Epithelial cell of proximal tubule (primary cell): ENCODE measurements at places on chromosomes 7 and 10. TPM values are rescaled to one million over a fixed set of nuclear protein-coding genes. Genes with fewer than 3 reads are reported as not detected.
A peak's percentile ranks its signal among the peaks of the same experiment; 100 is the strongest.

- no peak for DNase-seq
These were observed 8.8 kb downstream of the INPP5F start for GRCh38 chr10:119734396-119735332.

DNA sequence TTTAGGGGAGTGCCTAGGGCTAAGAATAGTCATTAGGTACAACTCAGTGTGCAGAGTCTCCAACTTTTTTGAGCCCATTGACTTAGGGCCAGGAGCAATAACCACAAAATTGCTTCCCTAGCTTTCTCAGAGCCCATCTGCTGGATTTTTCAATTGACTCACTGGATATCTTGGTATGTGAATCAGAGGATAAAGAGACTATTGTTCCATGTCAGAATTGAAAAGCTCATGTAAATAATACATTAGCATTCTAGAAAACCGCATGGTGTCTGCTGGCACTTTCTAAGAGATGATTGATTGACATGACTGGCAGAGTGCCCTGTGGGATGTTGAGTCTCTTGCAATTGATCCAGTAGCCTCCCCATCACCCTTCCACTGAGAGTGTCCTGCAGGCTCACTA is 246.2 kb downstream of the CCDC7 start:
- DNase-seq: peak; percentile 77

NT5C2 gene
- total RNA-seq: 37.0 and 41.0 TPM in 2 replicates

- DNase-seq: no peak
These were observed 121.9 kb downstream of the RALA start for GRCh38 chr7:39745320-39745719.

SND1 gene
- 122 and 137 TPM in 2 replicates for total RNA-seq

HHEX gene
- total RNA-seq: 2.2 and 4.5 TPM in 2 replicates

DNA sequence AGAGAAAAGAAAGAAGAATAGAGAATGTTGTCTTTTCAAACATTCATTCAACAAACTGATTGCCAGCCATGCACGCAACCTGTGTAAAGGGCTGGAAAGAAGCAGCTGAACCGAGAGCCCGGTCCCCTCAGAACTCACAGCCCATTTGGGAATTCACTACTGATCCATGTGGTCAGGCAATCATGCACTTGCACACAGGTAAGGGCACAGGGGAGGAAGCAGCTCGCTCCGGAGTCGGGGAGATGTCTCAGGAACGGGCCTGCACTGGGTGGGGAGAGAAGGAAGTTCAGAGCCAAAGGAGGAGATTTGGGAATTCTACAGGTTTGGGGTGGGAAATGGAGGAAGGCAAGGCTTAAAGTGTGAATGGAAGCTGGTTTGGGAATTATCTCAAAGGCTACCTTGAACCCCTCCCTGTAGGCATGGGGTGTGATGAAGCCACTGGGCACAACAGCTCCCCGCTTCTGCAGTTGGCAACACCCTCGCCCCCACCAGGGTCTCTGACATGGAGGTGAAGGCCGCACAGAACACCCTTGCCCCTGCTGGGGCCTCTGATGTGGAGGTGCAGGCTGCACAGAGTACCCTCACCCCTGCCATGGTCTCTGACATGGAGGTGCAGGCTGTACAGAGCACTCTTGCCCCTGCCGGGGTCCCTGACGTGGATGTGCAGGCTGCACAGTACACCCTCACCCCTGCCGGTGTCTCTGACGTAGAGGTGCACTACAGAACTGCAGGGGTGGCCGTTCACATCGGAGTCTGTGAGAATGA is 194.4 kb upstream of the RNF32 start:
- no peak for DNase-seq

DNA sequence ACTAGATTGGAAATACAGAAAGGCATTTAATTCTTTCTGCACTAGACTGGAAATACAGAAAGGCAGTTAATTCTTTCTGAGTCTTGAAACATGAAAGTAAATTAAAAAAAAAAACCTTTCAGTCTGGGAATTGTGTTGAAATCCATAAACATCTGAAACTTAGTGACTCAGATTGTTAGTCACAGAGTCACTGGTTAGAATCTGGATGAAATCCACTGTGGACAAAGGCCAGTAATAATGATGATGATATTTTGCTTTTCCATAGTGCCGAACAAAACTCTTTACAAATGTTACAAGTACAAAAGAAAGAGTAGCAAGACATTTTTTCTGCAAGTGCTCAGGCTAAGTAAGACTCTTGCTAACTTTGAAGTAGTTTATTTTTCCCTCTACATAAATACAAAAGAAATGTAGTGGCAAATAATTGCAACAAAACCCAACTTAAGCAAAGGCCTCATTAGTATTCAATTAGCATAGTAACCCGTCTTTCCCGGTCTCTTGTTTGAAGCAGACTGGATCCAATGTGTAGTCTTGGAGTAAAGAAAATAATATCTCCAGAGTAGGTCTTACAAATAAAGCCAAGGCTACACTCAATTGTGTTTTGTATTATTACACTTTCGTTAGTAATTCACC is 5.8 kb upstream of the PRTFDC1 start:
- DNase-seq: peak; percentile 63

PNLIPRP3 gene
- not detected in 2 replicates for total RNA-seq

ELFN1 gene
- 0.14 and 0.23 TPM in 2 replicates for total RNA-seq

DNA sequence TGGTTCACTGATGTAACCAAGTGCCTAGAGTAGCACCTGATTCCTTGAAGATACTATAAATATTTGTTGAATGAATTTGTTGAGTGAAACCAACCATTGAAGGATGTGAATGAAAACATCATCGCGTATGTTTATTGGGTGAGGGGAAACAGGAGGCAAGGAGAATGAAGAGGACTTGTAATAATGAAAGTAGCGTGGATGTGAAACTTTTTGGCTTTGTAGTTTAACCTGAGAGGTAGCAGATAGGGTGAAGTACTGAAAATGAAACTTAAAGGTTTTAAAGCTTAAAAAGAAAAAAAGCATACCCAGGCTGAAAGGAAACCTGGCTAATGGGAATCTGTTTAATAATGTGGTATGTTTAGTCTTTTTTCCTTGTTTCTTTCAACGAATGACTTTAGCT is 5.2 kb downstream of the CCNY start:
- no peak for DNase-seq

MINDY4 gene
- 3.8 and 5.2 TPM in 2 replicates for total RNA-seq

DNA sequence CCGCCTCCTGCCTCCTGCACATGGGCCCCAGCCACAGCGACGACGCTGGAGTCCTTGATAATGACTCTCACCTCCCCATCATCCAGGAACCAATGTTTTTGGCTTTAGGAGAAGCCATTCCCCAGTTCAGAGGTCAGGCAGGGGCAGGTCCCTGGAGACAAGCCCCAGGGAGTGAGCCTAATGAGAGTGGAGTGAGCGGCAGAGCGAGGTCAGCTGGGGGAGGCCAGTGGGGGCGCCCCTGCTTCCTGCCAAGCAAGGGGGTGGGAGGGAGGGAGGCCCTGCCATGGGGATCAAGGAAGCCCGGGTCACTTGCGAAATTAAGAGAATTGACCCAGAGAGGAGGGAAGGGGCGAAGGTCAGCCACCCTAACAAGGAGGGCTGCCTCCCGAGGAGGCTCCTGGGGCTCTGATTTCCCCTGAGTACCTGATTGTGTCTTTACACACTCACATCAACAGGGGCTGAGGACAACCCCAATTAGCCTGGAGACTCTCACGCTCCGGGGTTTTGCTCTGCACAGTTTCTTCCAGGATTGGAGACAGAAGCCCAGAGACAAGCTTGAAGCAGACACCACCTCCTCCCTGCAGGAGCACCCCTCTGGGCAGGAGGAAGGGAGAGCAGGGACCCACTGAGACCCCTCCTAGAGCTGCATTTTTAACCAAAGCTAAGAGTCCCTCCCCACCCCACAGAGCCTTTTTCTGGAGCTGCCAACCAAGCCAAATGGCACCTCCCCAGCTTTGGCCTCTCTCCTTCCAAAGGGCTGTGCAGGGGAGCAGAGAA is 112.1 kb downstream of the COL13A1 start:
- DNase-seq: no peak

DNA sequence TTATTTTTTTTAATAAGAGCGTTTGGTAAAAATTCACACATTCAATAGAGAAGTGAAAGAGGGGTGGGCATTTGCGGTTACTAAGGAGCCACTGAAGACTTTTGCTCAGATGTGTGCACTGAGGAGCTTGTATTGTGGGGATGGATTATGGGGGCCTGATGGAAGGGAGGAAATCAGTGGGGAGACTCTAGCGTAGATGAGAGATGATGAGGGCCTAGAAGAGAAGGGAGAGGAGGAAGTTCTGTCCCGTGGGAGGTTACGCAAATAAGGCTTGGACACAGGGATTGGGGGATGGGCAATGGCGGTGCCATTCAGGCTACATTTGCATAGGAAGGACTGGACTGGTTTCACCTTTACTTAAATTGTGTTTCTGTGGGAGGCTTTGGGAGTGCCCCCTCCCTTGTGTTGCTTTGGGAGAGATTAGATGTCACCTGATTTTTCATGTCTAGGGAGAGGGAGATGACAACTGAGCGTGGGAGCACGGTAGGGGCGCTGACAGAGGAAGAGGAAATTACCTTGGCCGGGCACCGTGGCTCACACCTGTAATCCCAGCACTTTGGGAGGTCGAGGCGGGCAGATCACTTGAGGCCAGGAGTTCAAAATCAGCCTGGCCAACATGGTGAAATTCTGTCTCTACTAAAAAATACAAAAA is 2.2 kb upstream of the HIP1 start:
- DNase-seq: no peak

- DNase-seq: no peak
These were observed 213.6 kb upstream of the FZD1 start for GRCh38 chr7:91050677-91051076.

FZD1 gene
- total RNA-seq: 4.7 and 5.9 TPM in 2 replicates

DNA sequence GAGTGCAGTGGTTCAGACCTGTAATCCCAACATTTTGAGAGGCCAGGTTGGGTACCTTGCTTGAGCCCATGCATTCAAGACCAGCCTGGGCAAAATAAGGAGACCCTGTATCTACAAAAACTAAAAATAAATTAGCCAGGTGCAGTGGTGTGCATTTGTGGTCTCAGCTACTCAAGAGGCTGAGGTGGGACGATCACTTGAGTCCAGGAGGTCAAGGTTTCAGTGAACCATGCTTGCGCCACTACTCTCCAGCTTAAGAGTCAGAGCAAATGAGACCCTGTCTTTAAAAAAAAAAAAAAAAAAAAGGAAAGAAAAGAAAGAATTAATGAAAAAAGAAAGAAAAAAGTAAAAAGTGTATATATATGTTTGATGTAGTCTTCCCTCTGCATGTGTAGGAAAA is 24.7 kb downstream of the MICU1 start:
- DNase-seq: no peak

HDAC9 gene
- total RNA-seq: 25.7 and 35.5 TPM in 2 replicates

DNA sequence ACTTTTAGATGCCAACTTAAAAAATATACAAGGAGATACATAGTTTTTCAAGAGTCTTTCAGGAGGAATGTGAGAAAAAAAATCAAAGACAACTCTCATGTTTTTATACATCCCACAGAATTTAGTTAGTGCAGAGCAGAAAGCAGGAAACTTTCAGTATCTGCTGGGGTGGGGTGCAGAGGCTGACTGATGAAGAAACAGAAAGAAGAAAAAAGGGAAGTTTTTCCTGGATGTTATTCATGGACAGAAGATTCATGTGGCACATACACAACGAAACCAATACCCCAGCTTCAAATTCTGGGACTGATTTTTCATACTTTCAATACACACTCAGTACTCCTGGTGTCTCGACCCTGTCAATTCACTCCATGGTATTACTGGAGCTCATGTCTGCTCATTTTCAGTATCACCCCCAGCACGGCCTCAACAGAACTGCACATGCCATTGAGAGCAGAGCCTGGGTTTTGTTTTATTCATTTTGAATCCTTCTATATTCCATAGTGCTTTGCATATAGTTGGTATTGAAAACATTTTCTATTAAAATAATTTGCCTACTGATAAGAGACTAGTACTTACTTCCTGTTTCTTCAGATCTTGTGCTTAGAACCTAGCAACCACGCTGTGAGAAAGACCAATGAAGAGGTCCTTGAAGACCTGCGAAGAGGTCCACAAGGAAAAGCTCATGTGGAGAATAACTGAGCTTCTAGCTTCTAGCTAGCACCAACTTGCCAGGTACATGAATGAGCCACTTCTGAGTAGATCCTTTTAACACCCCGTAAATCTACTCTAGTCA is 49.0 kb downstream of the NDUFB2 start:
- DNase-seq: no peak

GRCh38 chr7:155518633-155519032 is 27.7 kb downstream of the CNPY1 start:
- DNase-seq: no peak

GRCh38 chr10:61899069-61899531 is 2.4 kb upstream of the ARID5B start:
- DNase-seq: no peak

SPDYE2B gene
- not detected in 2 replicates for total RNA-seq

AKR1C2 gene
- total RNA-seq: 1.0 and 4.4 TPM in 2 replicates
